ENCODE measurements at places on chromosomes 4 and X.

GRCh38 chrX:15430076-15430475 lies 45.9 kb upstream of the VEGFD start:
- DNase-seq: no peak

DNA sequence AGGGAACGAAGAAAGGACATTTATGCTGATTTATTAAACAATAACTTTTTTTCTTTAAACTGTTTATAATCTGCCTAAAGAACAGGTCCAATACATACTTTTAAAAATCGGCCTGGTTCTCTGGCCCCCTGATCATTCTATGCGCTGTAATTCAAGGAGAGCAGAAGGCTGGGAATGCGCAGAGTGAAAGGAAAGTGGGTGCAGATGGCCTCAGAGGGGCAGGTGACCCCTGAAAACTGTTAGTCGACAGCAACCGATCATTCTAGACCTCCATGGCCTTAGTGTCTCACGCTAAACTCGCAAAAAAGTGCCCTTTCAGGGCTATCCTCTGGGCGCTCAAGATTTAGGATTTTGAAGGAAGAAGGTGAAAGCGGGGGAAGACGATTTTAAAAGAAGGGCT lies 2.2 kb downstream of the PDE5A start:
- DNase-seq: no peak

- DNase-seq: no peak
Measured at GRCh38 chr4:89860971-89861370, 24.0 kb upstream of the SNCA start.

GRCh38 chr4:126627255-126627654 lies 1005.5 kb upstream of the INTU start:
- DNase-seq: no peak

DNA sequence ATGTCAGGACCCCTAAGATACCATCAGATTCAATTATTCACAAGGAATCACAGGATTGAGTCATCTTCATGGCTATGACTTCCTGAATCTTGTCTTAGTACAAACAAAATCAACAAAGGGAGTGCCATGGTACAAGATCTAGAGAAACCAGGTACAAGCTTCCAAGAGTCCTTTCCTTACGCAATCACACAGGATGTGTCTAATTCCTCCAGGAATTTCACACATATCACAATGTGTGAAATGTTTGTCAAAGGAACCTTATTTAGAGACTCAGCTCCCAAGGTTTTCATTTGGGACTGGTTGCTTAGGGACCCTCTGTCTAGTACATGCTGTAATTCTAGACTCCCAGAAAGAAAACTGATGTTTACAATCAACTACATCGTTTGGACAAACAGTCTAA lies 83.0 kb downstream of the MAB21L2 start:
- no peak for DNase-seq

GRCh38 chr4:64642936-64643335 lies 233.7 kb upstream of the TECRL start:
- DNase-seq: no peak

GRCh38 chr4:184812651-184813181 lies 13.1 kb downstream of the ACSL1 start:
- DNase-seq: no peak
